ENCODE measurements at places on chromosomes 5 and 9.

- DNase-seq: no peak
Measured at GRCh38 chr5:174692982-174693422, 31.4 kb upstream of the MSX2 start.

GRCh38 chr5:107380654-107381053 lies 290.1 kb downstream of the EFNA5 start:
- no peak for DNase-seq

DNA sequence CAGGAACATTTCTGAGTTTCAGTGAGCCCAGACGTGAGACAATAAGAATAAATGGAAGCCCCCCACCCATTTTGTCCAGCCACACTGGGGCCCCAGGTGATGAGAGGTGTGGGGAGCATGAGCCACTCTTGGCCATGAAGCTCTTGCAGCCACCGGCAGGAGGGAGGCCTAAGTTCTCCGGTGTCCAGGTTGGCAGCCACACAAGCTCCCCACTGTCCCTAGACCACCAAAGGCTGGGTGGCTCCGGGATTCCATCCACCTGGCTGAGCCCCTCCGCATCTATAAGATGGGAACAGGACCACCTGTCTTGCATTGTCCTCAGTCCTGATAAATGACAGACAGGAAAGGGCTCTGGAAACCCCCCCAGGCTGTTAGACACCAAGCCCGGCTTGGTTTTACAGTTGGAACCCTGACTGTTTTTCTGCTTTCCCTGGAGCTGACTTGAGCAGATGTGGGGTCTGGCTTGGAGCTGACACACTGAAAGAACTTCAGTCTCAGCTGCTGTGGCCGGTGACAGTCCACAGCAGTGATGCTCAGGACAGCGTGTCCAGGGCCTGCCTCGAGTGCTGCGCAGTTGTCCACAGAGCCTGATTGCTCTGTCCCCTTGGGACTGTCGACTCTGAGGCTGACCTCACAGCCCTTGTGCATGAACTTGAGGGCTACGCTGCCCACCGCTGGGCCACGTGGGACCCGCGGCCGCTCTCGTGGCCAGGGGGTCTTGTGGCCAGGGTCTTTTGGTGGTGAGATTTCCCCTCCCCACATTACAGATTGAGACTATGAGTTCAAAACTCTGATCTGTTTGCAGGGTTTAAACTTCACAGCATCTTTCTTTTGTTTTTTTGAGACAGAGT lies 74.8 kb downstream of the PSMB7 start:
- no peak for DNase-seq

DNA sequence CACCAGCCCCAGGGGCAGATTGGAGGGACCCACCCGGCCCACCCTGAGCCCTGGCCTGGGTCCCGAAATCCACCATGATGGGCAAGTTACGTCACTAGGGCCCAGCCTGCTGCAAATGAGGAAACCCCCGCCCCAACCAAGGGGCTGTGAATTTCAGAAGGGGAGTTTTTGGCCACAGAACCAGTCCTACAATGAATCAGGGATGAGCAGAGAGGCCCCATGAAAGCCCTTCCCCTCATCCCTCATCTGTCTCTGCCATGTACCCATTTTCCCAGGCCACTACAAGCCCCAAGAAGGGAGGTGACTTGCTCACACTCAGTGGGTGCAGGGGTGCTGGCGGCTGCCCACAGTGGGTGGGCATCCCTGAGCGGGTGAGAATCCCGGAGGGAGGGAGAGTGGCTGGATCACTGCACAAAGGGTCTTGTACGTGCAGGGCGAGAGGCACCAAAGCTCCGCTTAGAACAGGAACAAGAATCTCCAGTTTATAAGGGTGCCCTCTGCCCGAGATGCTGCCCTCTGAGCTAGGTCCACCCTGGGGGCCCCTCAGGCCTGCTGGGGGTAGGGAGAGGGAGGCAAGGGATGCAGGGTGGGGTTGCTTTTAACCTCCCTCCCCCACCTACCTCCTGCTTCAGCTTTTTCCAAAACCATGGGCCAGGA lies 10.4 kb upstream of the TCF7 start:
- DNase-seq: no peak

GRCh38 chr5:160262151-160263074 lies 33.1 kb downstream of the FABP6 start:
- DNase-seq: no peak

DNA sequence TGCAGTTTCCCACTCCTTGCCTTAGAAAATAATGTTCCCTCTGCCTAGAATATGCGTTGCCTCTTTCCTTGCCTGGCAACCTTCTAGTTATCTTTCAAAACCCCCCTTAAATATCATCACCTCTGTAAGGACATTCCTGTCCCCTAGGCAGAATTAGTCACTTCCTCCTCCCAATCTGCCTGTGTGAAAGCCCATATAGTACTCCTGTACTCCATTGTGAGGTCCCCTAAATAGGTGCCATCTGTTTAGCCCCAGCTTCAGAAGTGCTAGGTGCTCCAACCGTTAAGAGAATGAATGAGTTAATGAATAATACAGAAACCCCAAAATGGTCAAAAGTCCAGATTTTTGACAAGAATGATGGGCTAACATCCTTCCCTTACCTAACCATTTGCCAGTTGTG lies 181.4 kb downstream of the GDNF start:
- no peak for DNase-seq
